ENCODE measurements at places on chromosomes 16 and 17. TPM values are rescaled to one million over a fixed set of nuclear protein-coding genes. Genes with fewer than 3 reads are reported as not detected.

Gene CD300LB
- total RNA-seq: not detected

Gene GRAP
- 0.33 TPM for total RNA-seq

Gene G6PC1
- total RNA-seq: not detected

Gene KRTAP16-1
- total RNA-seq: not detected

Gene SHPK
- 18.2 TPM for total RNA-seq

Gene CORO6
- 12.1 TPM for total RNA-seq

Gene GNG13
- not detected for total RNA-seq

Measured in smooth muscle cell of trachea (primary cell).